ENCODE measurements at places on chromosomes 13 and 19.

GRCh38 chr13:79456656-79457365, 24.1 kb upstream of the NDFIP2 start:
- DNase-seq = no peak

- DNase-seq = no peak
Observed at GRCh38 chr19:3073159-3073563, 10.9 kb upstream of the TLE5 start.

- DNase-seq = no peak
Observed at GRCh38 chr13:42146359-42146758, 97.9 kb downstream of the DGKH start.

- no peak for DNase-seq
Observed at GRCh38 chr19:21749090-21749489, 18.3 kb downstream of the ZNF100 start.

DNA sequence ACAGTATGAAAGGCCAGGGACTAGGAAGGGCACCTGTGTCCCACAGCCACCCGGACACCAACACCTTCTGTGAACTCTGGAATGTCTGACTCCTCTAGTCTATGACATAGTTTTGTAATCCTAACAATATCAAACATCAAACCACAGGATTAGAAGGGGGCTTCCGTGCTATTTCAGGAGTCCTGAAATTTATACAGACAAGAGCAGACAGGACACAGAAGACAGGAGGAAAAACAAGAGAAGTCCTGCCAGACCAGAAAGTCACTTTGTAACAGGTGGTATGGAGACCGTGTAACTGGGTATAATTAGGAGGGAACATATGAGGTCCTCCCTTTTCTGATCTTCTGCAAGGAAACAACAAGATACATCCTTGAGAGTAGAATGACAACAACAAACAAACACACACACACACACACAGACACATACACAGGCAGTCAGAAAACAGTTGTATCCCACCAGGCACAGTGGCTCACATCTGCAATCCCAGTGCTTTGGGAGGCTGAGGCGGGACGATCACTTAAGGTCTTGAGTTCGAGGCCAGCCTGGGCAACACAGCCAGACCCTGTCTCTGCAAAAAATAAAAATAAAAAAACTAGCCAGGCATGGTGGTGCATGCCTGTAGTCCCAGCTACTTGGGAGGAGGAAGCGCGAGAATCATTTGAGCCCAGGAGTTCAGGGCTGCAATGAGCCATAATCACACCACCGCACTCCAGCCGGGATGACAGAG, 13.1 kb downstream of the INSR start:
- no peak for DNase-seq

- DNase-seq = no peak
Observed at GRCh38 chr19:58037927-58038687, 4.3 kb downstream of the ZSCAN1 start.

- no peak for DNase-seq
Observed at GRCh38 chr13:60351326-60351725, 45.7 kb upstream of the TDRD3 start.

GRCh38 chr13:24063281-24063877, 97.1 kb upstream of the SPATA13 start:
- no peak for DNase-seq
